Amniotic epithelial cell (primary cell): ENCODE measurements at places on chromosomes 3 and 15.

GRCh38 chr3:29214009-29214658 lies 66.7 kb upstream of the RBMS3 start:
- DNase-seq: no peak

DNA sequence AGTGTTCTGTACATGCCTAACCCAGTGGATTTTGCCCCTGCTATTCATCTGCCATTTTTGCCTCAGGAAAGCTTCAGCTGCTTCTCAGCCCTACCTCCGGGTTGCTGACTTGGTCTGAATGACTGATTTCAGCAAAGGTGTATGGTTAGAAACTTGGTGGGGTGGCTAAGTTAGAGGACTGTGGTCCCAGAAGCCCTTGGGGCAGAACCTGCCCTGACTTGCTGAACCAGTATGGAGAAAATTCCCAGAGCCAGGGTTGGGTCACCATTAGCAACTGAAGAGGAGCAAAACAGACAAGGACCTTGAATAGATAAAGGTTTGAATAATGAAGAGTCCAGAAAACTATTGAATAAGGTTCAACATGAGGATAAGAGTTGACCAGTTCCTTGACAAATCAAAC lies 6.1 kb upstream of the WWTR1 start:
- no peak for DNase-seq

GRCh38 chr3:98022978-98023820 lies 11.9 kb downstream of the GABRR3 start:
- peak; percentile 58 for DNase-seq

DNA sequence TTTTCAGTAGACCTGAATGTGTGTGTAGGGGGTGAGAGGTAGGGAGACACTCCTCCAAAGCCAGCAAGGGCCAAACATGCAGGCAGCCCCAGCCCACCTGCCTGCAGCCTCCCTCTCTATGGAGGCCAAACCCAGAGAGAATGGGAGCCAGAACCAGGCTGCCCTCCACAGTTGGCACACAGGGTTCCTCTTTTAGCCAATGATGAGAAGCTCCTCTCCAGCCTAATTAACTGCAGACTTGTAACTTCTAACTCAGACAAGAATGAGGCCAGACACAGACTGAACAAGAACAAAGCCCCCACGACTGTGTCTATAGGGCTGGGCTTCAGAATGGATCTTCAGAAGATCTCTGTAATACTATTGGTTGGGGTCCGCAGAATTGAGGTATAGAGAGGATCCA lies 12.3 kb upstream of the TLE3 start:
- DNase-seq: no peak

DNA sequence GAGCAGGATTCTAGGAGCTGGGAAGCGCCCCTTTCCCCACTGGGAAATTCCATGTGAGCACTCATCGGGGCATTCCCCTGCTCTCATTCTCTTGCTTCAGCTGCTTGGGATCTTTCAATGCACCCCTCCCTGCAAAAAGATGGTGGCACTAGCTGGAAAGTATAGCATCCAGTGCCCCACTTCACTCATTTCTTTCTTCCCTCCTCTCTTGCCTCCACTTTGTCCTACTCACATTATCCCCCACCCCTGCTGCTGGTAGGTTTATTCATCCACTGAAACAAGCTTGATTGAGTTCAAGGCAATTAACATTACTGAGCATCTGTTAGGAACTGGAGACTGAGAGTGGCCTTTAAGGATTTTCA lies 84.8 kb upstream of the LIMD1 start:
- DNase-seq: no peak

DNA sequence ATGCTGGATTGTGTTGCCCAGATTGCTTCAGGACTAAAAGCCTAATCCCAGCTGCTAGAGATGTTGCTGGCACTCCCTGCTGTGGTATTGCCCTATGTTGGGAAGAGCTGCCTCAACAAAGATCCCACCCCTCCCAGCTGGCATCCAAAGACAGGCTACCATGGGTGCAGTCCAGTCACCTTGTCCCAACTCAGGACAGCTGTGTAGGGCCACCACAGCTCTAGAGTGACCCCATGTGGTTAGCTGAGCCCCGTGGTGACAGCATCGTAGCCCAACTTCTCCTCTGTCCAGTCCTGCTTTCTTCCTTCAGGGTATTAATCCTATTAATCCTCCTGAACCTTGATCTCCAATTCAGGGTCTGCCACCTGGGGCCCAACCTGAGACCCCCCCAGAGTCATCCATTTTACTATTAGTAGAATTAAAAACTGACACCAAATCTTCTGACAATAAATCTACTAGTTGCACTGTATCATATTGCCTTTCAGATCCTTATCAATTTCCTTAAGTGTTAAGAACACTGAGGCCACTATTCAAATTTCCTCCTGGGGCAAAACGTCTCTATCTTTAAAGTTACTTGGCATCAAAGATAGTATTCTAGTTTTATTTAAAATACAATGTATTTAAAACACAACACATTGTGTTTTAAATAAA lies 83.5 kb downstream of the AQP9 start:
- no peak for DNase-seq

DNA sequence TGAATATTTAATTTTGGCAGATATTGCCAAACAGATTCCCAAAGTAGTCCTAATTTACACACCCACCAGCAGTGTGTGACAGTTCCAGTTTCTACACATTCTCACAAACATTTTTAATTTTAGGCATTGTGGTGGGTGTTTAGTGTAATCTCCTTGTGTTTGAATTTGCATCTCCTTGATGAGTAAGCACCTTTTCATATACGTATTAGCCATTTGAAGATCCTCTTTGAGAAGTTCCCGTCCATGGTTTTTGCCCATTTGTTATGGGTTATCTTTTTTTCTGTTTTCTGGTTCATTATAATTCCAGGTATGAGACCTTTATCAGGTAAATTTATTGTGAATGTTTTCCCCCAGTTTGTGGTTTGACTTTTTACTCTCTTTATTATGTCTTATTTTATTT lies 2.3 kb upstream of the TM4SF19 start:
- no peak for DNase-seq

DNA sequence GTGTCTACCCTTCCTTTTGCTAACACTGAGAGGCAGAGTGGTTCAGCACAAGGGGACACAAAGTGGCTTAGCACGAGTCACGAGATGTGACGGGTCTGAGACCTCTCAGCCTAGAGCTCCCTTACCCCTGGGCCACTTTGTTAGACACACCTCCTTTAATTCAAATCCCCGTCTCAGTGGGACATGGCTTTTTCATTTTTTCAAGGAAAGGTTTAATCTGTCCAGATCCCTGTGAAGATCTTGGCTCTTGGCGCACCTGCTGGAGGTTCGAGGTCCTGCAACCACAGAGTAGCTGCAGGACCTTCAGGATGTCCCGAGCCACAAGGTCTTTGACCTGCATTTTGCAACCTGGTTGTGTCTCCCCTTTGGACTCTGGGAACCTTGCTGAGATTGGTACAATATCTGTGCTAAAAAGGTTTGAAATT lies 52.0 kb downstream of the LPP start:
- DNase-seq: no peak

DNA sequence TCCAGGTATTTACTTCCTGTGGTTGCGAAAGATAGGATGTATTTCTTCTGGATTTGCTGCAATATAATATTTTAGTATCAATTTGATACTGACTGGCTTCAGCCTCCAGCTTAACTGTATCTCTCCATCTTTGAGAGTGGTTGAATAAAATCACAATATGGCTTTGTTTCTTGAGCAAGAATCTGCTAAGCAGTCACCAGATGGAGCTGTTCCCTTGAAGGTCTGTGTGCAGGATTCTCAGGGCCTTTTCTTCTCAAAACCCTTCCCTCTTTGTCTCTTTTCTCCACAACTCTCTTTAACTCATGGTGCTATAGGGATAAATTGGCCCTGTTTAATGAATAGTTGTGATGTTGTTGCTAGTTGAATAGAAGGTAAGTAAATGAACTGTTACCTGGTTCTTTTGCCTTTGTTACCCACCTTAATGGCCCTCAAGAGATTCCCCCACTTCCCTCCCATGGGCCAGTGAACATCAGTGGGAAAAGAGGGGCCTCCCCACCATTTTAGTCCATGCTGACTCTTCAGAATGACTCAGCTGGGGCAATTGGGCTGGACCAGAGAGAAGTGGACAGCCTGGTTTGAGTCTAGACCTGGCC lies 34.8 kb upstream of the RAB6B start:
- peak; percentile 76 for DNase-seq

DNA sequence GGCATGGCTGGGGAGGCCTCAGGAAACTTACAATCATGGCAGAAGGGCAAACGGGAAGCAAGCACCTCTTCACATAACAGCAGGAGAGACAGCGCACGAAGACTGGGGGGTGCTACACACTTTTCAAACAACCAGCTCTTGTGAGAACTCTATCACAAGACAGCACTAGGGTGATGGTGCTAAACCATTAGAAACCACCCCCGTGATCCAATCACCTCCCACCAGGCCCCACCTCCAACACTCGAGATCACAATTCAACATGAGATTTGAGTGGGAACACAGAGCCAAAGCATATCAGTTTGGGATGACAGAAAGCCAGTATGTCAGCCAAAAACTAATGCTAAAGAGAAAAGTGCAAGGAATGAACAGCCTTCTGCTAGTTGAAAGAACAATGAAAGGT lies 309.8 kb upstream of the CCDC54 start:
- no peak for DNase-seq

DNA sequence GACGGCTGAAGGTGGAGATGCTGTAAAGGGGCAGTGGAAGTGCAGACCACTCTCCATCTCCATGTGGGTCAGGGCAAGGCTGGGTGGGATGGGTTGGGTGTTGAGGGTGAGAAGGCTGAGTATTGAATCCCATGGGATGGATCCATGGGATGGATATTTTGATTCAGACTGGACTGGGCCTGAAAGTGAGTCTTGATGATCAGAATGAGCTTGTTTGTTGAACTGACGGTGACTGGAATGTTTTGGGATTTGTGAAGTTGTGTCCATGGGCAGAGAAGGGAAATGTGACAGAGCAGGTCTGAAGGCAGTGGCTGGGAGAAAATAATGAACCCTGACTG lies 49.3 kb downstream of the CHST2 start:
- no peak for DNase-seq

DNA sequence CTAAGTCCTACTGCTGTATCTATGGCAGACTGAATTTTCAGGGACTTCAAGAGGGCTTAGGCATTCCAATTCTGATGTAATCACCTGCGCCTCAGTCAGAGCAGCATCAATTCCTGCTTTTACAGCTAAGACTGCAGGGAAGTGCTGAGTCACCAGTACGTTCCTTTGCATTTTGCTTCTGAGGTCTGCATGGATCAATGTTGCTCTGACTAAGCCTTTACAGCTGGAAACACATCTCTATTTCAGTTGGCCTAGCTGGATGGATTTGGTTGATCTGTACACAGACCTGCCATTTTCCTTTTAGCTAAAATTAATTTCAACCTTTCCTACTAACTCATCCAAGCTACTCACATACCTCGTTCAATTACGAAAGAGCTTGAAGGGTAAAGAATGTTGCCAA lies 51.3 kb downstream of the ETV5 start:
- DNase-seq: peak; percentile 87

DNA sequence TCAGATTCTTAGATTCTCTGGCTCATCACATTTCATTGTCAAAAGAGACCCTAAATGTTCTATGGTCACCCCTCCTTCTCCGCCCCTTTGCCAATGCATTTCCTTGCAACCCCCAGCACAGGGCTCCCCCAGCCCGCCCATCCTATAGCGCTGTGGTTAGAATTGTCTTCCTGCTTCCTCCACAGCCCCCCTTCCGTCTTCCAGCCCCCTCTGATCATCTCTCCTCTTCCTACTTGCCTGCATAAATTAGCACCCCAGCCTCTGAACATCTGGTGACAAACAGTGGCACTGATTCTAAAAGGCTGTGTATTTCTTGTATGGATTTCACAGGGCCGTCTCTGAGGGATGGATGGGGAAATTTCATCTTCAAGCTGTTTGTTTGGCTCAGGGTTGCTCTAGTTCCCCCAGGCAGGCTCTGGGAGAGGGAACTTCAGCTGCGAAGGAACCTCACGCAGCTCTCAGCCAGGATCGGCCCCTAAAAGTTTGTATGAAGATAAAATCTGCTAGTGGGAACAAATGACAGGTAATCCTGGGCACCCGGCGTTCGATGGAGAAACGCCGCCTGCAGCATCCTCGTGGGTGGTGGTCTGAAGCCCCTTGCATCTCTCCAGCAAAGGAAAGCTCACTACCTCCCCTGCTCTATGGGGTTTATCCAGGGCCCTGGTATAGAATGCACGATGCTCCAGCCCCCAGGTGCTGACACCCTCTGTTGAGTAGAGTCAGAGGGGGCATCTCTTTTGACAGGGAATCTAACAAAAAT lies 83.0 kb downstream of the WNT7A start:
- no peak for DNase-seq

DNA sequence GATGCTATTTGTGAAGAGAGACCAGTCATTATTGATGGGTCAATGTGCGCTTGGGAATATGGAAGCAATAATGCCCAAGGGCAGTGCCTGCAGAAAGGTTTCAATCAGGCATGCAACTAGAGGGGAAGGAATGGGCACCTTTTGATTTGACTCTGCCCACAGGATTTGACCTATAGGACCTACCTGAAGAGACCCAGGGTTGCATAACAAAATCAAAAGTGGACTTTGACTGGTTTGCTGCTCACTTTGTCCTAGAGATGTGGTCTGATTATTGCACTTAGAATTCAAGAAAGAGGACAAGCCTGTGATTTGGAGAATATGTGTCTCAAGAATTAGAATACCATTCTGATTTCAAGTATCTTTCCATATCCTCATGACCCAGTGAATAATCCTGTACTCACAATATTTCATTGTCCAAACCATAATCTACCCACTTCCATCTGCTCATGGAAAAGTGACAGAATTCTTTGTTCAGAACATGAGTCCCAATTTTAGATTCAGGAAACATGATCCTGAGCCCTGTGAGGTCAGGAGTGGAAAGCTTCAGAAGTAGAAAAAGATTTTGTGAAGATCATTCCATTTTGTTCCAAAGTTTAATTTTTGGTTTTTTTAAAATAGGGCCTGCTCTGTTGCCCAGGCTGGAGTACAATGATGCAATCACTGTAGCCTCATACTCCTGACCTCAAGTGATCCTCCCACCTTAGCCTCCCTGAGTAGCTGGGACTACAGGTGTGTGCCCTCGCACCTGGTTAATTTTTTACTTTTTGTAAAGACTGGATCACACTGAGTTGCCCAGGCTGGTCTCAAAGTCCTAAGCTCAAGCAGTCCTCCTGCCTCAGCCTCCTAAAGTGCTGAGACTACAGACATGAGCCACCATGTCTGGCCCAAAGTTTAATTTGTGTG lies 151.3 kb upstream of the NR2E3 start:
- DNase-seq: no peak

GRCh38 chr15:70343961-70344621 lies 246.4 kb upstream of the TLE3 start:
- DNase-seq: no peak

DNA sequence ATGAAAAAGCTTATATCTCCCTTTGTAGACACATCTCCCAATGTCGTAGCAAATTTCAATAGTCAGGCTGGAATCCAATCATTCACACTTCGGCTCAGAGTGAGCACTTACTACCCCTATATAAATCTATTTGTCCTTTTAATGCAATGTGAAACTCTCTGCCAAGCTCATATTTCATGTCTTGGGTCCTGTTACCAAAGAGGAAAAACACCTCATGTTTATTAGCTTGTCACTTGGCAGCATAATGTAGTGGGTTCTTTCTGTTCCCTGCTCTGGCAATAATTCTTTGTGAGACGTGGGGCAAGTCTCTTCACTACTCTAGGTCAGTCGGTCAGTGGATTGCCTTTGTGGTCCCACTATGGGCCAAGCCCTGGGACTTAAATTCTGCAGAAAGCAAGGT lies 107.1 kb downstream of the SRGAP3 start:
- DNase-seq: no peak
